ENCODE measurements at places on chromosomes 13 and 19.

GRCh38 chr13:79451500-79451962 lies 29.4 kb upstream of the NDFIP2 start:
- H3K27me3 ChIP-seq = no peaks in the 10 kb centered on the region
- peaks cover 32% of the 10 kb centered on the region for H3K4me1 ChIP-seq
- H3K27ac ChIP-seq = peak overlapping the region; percentile 97

DNA sequence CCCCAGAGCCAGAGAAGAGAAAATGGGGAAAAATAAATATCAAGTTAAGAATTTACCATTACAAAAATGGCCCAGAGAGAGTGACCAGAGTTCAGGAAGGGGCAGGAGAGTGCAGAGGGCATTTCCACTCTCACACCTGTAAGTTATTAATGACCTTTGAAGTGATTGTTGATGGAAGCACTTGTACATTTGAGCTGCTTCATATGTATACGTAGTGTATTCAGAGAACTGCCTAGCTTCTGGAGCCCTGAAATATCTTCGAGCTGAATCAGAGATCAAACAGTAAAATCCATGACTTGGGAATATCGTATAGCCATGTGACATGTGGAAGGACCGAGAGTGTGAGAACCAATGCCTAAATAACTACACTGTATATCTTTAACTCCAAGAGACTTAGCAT lies 49.2 kb upstream of the PCCA start:
- no peaks in the 10 kb centered on the region for H3K36me3 ChIP-seq
- no peaks in the 10 kb centered on the region for H3K4me1 ChIP-seq
- H3K4me3 ChIP-seq = no peak overlapping the region
- no peak overlapping the region for H3K27ac ChIP-seq

GRCh38 chr19:6739390-6739882 lies at the start of gene TRIP10:
Gene TRIP10 (plus strand): TSS chr19:6739680. CDS start chr19:6739762, 82 bp downstream.
- peaks cover 40% of the 10 kb centered on the region for H3K4me1 ChIP-seq
- H3K36me3 ChIP-seq = no peaks in the 10 kb centered on the region
- H3K27ac ChIP-seq = peak within 1 kb of the TSS; percentile 97
- peak; percentile 73 for DNase-seq

- H3K27ac ChIP-seq = no peak overlapping the region
- H3K36me3 ChIP-seq = no peaks in the 10 kb centered on the region
- no peak overlapping the region for H3K4me3 ChIP-seq
- H3K27me3 ChIP-seq = no peaks in the 10 kb centered on the region
- no peak for DNase-seq
Measured at GRCh38 chr19:3644351-3645066, 17.9 kb upstream of the CACTIN start.

- no peak for DNase-seq
- H3K27ac ChIP-seq = no peak overlapping the region
- H3K27me3 ChIP-seq = peaks cover 30% of the 10 kb centered on the region
Measured at GRCh38 chr13:24007979-24008620, 110.8 kb upstream of the C1QTNF9B start.

Data from T-helper 17 cell (primary cell).